ENCODE measurements at places on chromosomes 5 and 9. TPM values are rescaled to one million over a fixed set of nuclear protein-coding genes. Genes with fewer than 3 reads are reported as not detected.

The F2R gene
- total RNA-seq: 15.4 TPM

The NRARP gene
- total RNA-seq: 0.30 TPM

The TMEM245 gene
- 60.0 TPM for total RNA-seq

The ANKRA2 gene
- total RNA-seq: 23.8 TPM

The TMEM215 gene
- not detected for total RNA-seq

The CCDC187 gene
- not detected for total RNA-seq

The SPATA31D4 gene
- not detected for total RNA-seq

The SLC6A3 gene
- total RNA-seq: not detected

The STXBP1 gene
- 50.8 TPM for total RNA-seq

The DRD1 gene
- not detected for total RNA-seq

The PCDHGA12 gene
- 33.7 TPM for total RNA-seq

The MTMR12 gene
- total RNA-seq: 14.8 TPM

The SOX30 gene
- total RNA-seq: not detected

The IQGAP2 gene
- 51.4 TPM for total RNA-seq
